ENCODE measurements at places on chromosomes 5 and 9. TPM values are rescaled to one million over a fixed set of nuclear protein-coding genes. Genes with fewer than 3 reads are reported as not detected.

SAXO1 gene
- polyA plus RNA-seq = 0.06 TPM

SHISAL2B gene
- not detected for polyA plus RNA-seq

TMEFF1 gene
- not detected for polyA plus RNA-seq

PCDHAC1 gene
- not detected for polyA plus RNA-seq

FST gene
- polyA plus RNA-seq = 7.0 TPM

CACNA1B gene
- polyA plus RNA-seq = not detected

FAM153A gene
- polyA plus RNA-seq = 0.15 TPM

IFNE gene
- 1.8 TPM for polyA plus RNA-seq

TGFBI gene
- polyA plus RNA-seq = 54.4 TPM

MCIDAS gene
- polyA plus RNA-seq = 0.62 TPM

ANKRD18B gene
- polyA plus RNA-seq = not detected

PCDHB7 gene
- not detected for polyA plus RNA-seq

ERP44 gene
- polyA plus RNA-seq = 17.7 TPM

SLC9A3 gene
- 2.7 TPM for polyA plus RNA-seq

PPP3R2 gene
- not detected for polyA plus RNA-seq

SPATA31E1 gene
- polyA plus RNA-seq = not detected

KCNT1 gene
- not detected for polyA plus RNA-seq

SUSD3 gene
- polyA plus RNA-seq = 2.9 TPM

SIT1 gene
- 0.62 TPM for polyA plus RNA-seq

SCAMP1 gene
- 11.1 TPM for polyA plus RNA-seq

STPG3 gene
- polyA plus RNA-seq = not detected

C9orf152 gene
- 18.1 TPM for polyA plus RNA-seq

PCDHB5 gene
- polyA plus RNA-seq = 0.78 TPM

OGN gene
- polyA plus RNA-seq = 5.3 TPM

PITX1 gene
- 149 TPM for polyA plus RNA-seq

WNT8A gene
- polyA plus RNA-seq = not detected

JMY gene
- polyA plus RNA-seq = 3.0 TPM

PRUNE2 gene
- 4.7 TPM for polyA plus RNA-seq

PTGDS gene
- 37.3 TPM for polyA plus RNA-seq

FRMD3 gene
- 3.4 TPM for polyA plus RNA-seq

SEMA6A gene
- 1.6 TPM for polyA plus RNA-seq

INSL6 gene
- polyA plus RNA-seq = not detected

FOXI1 gene
- not detected for polyA plus RNA-seq

SEPTIN8 gene
- polyA plus RNA-seq = 15.5 TPM

GRK6 gene
- polyA plus RNA-seq = 20.2 TPM

ADAMTS19 gene
- polyA plus RNA-seq = not detected

SARDH gene
- 0.76 TPM for polyA plus RNA-seq

PRDM9 gene
- polyA plus RNA-seq = not detected

ADGRV1 gene
- 2.6 TPM for polyA plus RNA-seq

BRINP1 gene
- polyA plus RNA-seq = 0.05 TPM

GOLM1 gene
- 16.0 TPM for polyA plus RNA-seq

GLRX gene
- 211 TPM for polyA plus RNA-seq

UBAP2 gene
- polyA plus RNA-seq = 7.0 TPM

NEURL1B gene
- polyA plus RNA-seq = 2.7 TPM

FGF18 gene
- polyA plus RNA-seq = 0.37 TPM

MYOZ3 gene
- polyA plus RNA-seq = 0.50 TPM

PTGES2 gene
- polyA plus RNA-seq = 58.3 TPM

GPX3 gene
- 715 TPM for polyA plus RNA-seq

PCDHB6 gene
- not detected for polyA plus RNA-seq

LCN2 gene
- polyA plus RNA-seq = 33.1 TPM

TEK gene
- polyA plus RNA-seq = 0.56 TPM

CTXN3 gene
- polyA plus RNA-seq = not detected

SPATA31C1 gene
- not detected for polyA plus RNA-seq

PLPPR1 gene
- polyA plus RNA-seq = not detected

Data from stomach (tissue), 19 donors.